ENCODE measurements at places on chromosomes 5 and 9. TPM values are rescaled to one million over a fixed set of nuclear protein-coding genes. Genes with fewer than 3 reads are reported as not detected.

DNA sequence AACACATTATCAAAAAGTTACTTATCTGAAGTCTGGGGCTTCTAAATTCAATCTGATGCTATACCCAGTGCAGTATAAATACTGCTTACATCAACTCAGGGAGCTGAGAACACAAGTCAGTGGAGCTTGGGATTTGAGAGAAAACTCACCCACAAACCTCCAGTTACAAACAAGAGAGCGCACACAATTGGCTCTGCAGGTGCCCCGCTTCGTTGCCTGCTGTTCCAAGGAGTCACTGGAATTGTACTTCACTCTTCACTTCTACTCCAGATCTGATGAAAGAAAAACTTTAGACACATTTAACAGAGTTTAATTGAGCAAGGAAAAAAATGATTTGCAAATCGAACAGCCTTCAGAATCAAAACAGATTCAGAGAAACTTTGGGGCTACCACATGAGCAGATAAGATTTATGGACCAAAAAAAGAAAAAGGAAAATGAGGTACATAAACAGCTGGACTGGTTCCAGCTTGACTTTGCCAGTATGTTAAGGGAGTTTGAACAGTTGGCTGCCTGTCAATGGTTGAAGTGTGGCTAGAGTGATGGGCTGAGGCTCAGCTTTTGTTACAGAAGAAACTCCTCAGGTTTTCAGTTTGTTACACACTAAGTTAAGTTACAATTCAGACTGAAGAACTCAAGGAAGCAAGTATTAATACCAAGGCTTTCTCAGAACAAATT is 156.6 kb downstream of the AOPEP start:
- DNase-seq, result no peak
- H3K27me3 ChIP-seq, result no peaks in the 10 kb centered on the region
- H3K4me3 ChIP-seq, result no peak overlapping the region
- H3K27ac ChIP-seq, result no peak overlapping the region

C5orf58 gene
- total RNA-seq, result not detected

GFPT2 gene
- 49.1 TPM for total RNA-seq

- H3K4me3 ChIP-seq, result no peak overlapping the region
- H3K4me1 ChIP-seq, result peaks cover 4% of the 10 kb centered on the region
- H3K27me3 ChIP-seq, result no peaks in the 10 kb centered on the region
- H3K27ac ChIP-seq, result no peak overlapping the region
- no peak for DNase-seq
Measured at GRCh38 chr5:110968246-110969005, 103.1 kb upstream of the TSLP start.

DNA sequence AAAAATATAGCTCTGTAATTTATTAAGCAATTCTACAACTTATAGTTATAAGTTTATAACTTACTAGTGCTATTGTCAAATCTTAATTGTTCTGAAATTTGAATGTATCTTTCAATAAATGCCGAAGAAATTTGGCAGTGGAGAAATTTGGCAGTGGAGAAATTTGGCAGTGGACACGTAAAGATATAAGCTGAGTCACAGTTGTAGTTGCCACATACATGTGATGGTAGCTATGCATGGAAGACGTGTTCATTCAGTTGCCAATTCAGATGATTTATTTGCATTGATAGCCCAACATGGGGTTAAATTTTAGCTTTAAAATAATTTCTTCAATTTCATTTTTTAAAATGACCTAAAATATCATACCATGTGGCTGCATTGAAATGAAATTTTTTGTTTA is 127.8 kb upstream of the NR4A3 start:
- H3K27ac ChIP-seq, result no peak overlapping the region
- H3K36me3 ChIP-seq, result no peaks in the 10 kb centered on the region
- H3K4me3 ChIP-seq, result no peak overlapping the region
- no peaks in the 10 kb centered on the region for H3K27me3 ChIP-seq
- no peaks in the 10 kb centered on the region for H3K4me1 ChIP-seq
- peak; percentile 10 for DNase-seq

- H3K27ac ChIP-seq, result no peak overlapping the region
- no peaks in the 10 kb centered on the region for H3K36me3 ChIP-seq
- no peaks in the 10 kb centered on the region for H3K27me3 ChIP-seq
- no peaks in the 10 kb centered on the region for H3K4me1 ChIP-seq
- no peak for DNase-seq
Measured at GRCh38 chr5:117859176-117859575, 1129.2 kb downstream of the DTWD2 start.

BTNL3 gene
- not detected for total RNA-seq

DNA sequence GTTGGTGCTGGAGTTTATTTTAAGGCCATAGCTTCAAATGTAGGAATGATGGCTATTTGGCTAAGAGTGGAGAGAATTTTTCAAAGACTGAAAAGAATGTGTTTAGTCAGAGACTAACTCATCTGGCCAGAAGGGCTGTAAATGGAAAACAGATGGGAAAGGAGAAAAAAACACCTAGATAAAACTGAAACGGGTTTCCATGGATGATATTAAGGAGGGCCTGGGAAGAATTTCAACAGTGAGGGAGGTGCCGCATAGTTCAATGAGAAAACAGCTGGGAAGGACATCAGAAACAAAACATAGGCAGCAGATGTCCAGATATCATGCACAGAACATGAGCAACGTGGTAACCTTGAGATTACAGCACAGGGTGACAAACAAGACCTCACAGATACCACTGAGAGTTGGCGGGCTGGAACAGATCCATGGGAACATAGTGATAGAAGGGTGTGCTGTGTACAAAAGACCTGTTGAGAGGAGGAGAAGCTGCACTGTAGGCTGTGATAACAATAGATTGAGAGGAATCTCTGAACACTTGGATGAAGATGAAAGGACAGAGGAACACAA is 31.2 kb upstream of the RAD23B start:
- peak; percentile 93 for DNase-seq
- peak overlapping the region; percentile 11 for H3K4me3 ChIP-seq
- H3K27me3 ChIP-seq, result no peaks in the 10 kb centered on the region
- H3K4me1 ChIP-seq, result peaks cover 44% of the 10 kb centered on the region
- H3K36me3 ChIP-seq, result no peaks in the 10 kb centered on the region

DNA sequence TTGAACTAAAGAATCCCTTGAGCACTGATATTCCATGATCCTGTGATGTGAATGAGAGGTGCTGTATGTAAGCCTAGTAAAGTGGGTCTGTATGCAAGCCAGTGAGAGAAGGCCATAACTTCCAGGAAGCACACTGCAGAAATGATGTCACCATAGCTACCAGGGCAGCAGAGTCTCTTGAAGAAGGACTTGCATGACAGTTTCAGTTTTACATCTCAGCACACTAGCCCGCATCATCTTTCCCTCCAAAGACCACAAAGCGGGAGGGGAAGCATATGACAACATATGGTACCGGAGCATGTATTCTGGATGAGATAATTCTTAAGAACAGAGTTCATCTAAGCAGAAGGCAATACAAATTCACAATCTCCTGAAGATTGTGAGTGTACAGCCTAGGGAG is 37.6 kb upstream of the MAST4 start:
- no peak for DNase-seq
- H3K27me3 ChIP-seq, result no peaks in the 10 kb centered on the region
- H3K36me3 ChIP-seq, result no peaks in the 10 kb centered on the region

C5orf24 gene
- total RNA-seq, result 41.4 TPM

DNA sequence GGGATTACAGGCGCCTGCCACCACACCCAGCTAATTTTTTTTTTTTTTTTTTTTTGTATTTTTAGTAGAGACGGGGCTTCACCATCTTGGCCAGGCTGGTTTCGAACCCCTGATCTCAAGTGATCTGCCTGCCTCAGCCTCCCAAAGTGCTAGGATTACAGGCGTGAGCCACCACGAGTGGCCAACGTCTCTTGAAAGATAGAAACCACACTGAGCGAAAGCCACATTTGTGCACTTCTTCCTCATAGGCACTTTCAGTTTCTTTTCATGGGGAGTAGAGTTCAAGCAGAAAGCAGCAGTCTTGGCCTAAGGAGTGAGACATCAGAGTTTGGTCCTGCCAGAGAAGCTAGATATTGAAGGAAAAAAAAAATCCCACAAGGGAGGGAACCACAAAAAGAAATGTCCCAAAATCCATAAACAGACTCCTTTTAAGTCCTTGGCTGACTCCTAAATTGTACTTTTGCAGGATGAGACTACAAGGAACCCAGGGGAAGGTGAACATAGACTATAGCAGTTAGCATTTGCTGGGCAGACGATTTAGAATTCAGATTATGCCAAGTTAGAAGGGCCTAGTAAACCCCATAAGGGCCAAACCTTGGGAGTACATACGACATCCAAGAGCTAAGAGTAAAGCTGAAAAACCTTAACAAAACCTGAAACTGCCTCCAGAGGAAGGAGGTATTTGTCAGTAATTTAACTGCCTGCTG is 43.9 kb upstream of the GLIPR2 start:
- H3K4me1 ChIP-seq, result peaks cover 40% of the 10 kb centered on the region
- H3K4me3 ChIP-seq, result no peak overlapping the region
- DNase-seq, result no peak
- H3K27ac ChIP-seq, result no peak overlapping the region

DNA sequence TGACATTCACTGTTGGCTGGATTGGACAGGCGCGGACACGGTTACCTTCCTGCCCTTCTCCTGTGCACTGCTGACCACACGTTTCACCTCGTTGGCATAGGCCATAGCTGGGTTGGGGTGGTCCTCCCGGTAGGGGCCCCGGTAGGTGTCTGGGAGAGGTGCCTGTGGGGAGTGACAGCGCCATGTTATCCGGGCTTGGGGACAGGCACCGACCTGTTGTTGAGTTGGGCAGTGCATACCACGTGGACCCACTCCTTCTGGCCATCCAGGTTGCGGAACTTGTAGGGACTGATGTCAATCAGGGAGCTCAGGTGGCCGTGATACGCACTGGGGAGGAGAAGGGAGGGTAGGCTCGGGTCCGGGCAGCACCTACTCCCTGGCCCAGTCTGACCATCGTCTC is 8.2 kb downstream of the PHYKPL start:
- no peak for DNase-seq
- H3K36me3 ChIP-seq, result peaks cover 12% of the 10 kb centered on the region
- no peaks in the 10 kb centered on the region for H3K4me1 ChIP-seq
- H3K27ac ChIP-seq, result no peak overlapping the region
- no peaks in the 10 kb centered on the region for H3K27me3 ChIP-seq

PFN3 gene
- not detected for total RNA-seq

GABRG2 gene
- total RNA-seq, result not detected

- no peak overlapping the region for H3K27ac ChIP-seq
- H3K4me3 ChIP-seq, result no peak overlapping the region
- H3K36me3 ChIP-seq, result no peaks in the 10 kb centered on the region
- H3K4me1 ChIP-seq, result no peaks in the 10 kb centered on the region
- no peaks in the 10 kb centered on the region for H3K27me3 ChIP-seq
- DNase-seq, result no peak
Measured at GRCh38 chr5:23864786-23865185, 357.4 kb downstream of the PRDM9 start.

GRCh38 chr9:8802242-8802641 is 1002.7 kb upstream of the DMAC1 start:
- H3K4me3 ChIP-seq, result no peak overlapping the region
- DNase-seq, result no peak
- no peaks in the 10 kb centered on the region for H3K36me3 ChIP-seq
- no peak overlapping the region for H3K27ac ChIP-seq
- no peaks in the 10 kb centered on the region for H3K4me1 ChIP-seq
